ENCODE measurements at places on chromosomes 12 and 14.

DNA sequence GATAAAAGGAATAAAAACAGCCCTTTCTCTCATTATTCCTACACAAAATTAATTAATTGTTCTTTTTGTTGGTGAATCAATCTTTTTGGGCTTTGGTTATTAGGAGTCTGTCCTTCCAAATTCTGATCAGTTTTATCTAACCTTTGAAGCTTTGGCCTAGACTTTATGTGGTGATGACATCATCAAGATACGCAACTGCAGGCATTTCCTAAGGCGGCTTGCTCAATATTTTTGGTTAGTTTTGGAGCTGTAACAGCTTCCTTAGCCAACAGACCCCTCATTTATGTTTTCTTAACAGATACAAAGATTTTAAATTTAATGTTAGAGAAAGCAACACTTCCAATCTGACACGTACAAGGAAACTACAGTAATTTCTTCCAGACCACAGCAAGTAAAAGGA lies 87.8 kb upstream of the PDE3A start:
- no peak for DNase-seq

GRCh38 chr14:97010491-97011160 lies 213.4 kb downstream of the VRK1 start:
- no peak for DNase-seq

DNA sequence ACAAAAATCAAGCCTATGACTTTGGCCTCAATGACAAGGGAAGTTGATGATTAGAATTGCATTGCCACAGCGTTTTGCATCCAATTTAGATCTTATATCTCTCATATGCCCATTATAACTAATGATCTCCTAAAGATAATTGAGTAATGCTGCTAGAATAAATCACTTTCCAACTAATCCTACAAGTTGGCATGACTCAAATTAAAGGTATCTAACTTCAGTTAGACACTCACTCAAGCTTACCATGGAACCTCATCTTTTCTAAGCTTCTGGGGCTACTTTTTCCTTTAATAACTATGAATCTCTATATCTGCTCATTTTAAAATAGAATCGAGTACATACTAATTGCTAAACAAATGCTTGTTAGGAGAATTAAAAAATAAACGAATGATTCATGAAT lies 427.8 kb downstream of the BTG1 start:
- no peak for DNase-seq

DNA sequence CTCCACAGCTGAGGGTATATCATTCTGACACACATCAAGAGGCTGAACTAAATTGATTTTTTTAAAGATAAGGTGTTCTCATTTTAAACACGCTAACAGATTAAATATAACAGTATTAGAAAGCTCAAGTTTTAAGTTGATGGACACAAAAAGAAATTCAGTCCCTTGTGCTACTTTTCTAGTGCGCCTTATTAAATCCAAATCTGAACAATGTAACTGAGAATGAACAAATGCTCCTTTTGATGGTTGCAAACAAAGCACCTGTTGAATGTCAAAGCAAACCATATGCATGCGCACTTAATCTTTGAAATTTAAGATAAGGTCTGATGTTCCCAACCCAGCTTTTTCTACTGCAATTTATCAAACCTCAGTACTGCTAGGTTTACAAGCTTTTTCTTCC lies 401.9 kb downstream of the PAWR start:
- no peak for DNase-seq

- DNase-seq: no peak
Measured at GRCh38 chr12:127685491-127685890, 581.5 kb upstream of the TMEM132C start.

GRCh38 chr12:122845041-122845864 lies 10.0 kb downstream of the HIP1R start:
- DNase-seq: no peak

DNA sequence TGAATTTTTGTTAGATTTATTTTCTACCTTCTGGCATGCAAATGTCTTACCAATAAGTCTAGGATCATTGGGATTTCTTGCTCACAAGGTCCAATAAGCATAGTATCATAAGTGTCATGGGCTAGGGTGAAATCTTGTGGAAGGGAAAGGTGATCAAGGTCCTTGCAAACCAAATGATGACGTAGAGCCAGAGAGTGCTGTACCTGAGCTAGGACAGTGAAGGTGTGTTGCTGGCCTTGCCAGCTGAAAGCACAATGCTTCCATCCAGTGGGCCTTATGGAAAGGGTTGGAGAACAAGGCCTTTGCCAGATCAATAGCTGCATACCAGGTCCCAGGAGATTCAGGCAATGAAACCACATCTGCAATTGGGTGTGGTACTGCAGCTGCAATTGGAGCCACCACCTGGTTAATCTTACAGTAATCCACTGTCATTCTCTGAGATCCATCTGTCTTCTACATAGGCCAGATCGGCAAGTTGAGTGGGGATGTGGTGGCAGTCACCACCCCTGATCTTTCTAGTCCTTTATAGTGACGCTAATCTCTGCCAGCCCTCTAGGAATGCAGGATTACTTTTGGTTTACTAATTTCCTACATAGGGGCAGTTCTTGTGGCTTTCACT lies 208.9 kb upstream of the MYL2 start:
- no peak for DNase-seq

GRCh38 chr12:77204083-77204482 lies 138.7 kb upstream of the E2F7 start:
- no peak for DNase-seq

GRCh38 chr14:105041841-105042765 lies 21.2 kb upstream of the CDCA4 start:
- DNase-seq: no peak

DNA sequence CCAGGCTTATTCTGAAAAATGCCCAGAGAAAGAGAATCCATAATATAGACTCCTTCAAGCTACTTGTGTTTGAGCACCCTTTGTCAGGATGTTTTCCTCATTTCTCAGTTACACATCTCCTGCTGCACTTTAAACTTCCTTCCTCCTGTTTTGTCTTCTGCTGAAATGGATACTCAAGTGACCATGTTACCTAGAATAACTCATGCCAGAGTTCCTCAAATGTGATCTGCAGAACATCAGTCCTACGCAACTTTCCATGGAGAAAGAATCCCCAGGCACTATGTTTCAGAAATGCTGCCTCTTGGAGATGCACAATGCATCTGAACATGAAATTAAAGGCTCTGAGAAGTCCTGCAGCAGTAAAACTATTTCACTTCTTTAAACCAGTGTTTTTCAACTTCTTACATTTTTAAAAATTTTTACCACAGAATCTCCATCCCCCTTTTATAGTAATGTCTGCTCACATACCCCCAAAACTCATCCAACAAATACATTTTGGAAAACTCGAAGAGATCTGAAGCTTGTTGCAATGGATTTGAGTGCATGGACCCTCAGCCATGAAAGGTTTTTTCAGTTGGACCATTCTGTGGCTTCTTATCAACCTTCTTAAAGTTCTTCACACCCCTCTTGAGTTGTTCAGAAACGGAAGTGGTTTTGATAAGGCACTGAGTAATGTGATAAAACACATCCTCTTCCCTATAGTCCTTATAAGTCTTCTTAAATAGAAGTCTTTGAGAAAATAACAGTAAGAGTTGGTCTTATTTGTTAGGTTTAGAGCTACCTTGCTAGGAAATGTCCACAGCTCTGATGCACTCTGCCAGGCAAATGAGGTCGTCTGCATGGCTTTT lies 84.5 kb upstream of the KCNA1 start:
- peak; percentile 11 for DNase-seq

GRCh38 chr12:104551313-104551931 lies 94.7 kb downstream of the CHST11 start:
- no peak for DNase-seq

GRCh38 chr12:132514838-132515237 lies 24.9 kb downstream of the FBRSL1 start:
- DNase-seq: no peak

GRCh38 chr12:70005864-70006618 lies 181.0 kb downstream of the MYRFL start:
- no peak for DNase-seq

GRCh38 chr12:44677724-44678123 lies 198.4 kb downstream of the NELL2 start:
- DNase-seq: no peak

DNA sequence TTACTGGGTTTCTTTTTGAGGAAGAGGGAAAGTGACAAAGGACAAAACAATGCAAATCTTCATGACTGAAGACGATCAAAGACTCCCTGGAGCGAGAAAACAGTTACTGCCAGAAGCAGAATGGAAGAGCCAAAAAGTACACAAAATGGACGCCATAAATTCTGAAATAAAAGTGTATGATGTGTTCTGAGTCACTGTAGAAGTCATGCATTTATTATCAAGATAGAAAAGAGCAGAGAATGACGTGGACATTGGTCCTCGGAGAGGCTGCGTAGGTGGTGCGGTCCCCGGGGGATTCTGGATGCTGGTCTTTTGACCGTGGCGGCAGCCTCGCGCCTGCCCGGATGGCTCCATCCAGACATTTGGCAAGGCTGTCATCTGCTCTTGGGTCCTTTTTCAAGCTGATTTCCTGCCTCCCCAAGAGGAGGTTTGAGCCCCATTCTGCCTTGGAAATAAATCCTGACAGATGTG lies 52.8 kb downstream of the C14orf132 start:
- no peak for DNase-seq

DNA sequence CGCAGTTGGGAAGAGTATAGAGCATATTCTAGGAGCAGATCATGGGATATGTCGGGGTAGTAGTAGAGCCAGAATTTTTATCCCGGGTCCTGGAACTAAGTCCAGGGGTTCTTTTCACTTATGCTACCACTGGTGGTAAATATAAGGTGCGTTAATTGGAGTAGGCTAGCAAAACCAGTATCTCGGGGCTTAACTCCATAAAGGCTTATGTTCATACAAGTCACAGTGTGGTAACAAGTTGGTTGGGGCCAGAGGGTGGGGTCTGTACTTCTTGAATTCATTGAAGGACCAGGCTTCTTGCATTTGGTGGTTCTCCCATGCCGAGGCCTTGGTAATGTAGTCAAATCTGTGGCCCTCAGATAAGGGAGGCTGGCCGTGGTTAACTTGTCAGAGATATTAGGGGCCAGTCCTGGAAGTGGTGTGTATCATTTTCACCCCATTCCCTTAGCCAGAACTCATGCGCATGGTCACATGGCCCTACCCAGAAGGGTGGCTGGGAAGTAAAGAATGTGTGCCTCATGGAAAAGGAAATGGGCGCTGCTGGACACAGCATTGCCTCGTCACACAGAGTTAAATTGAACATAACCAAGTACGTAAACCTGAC lies 1.5 kb upstream of the ZNF641 start:
- DNase-seq: no peak

DNA sequence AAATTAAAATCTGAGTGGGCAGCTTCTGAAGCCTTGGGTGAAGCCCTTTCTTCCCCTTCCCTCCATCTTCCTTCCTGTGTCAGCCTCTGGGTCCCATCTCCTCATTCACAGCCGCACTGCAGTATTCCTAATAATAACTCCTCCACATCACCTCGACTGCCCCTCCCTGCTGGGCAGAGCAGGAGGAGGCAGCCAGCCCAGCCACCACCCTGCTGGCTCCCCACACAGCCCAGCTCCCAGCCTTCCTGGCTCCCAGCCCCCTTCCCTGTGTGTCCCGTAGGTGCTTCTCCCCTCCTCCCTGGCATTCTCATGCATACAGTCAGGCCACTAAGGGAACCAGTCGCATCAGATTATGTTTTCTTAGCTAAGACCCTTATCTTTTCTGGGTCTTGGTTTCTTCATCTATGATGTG lies 3.7 kb downstream of the IFFO1 start:
- no peak for DNase-seq

DNA sequence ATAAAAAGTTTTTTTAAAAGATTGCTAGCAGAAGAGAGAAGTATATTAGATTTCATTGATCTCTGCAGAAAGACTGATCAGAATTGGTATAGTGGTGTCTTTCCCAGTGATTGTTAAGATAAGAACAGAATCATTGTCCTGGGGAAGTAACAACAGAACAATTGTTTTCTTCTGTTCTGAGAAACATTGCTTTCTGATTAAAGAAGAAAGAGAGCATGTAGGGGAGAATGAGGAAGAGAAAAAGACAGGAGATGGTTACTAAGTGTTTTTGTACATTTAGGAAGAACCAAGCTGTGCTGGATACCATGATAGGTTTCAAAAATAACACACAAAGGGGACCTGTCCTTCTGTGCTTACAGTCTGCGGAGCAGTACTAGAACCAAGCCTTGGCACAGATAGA lies 5.0 kb downstream of the USP30 start:
- no peak for DNase-seq

GRCh38 chr12:67695974-67696373 lies 47.4 kb downstream of the DYRK2 start:
- DNase-seq: no peak

GRCh38 chr14:61202124-61202523 lies 79.0 kb downstream of the TMEM30B start:
- DNase-seq: no peak

DNA sequence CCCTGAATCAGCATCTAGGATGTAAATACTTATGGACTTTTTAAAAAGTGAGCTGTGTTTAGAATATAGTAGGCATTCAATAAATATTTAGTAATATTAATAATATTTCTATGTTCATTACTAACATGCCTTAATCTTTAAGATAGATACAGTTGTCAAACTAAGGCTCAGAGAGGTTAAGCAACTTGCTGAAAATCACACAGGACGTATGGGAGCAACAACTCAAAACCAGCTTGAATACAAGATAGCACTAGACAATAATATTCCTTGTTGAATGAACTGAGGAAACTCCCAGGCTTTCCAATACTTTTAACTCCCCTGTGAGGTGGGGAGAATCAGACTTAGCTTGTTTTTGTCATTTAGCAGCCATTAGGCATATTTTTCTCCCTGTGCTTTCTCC lies 45.3 kb downstream of the LLPH start:
- DNase-seq: no peak

GRCh38 chr12:44750468-44750867 lies 125.6 kb downstream of the NELL2 start:
- DNase-seq: no peak

- DNase-seq: no peak
Measured at GRCh38 chr14:100899884-100900771, 3.4 kb downstream of the RTL1 start.

- DNase-seq: no peak
Measured at GRCh38 chr12:105590571-105590970, 260.1 kb downstream of the C12orf75 start.

DNA sequence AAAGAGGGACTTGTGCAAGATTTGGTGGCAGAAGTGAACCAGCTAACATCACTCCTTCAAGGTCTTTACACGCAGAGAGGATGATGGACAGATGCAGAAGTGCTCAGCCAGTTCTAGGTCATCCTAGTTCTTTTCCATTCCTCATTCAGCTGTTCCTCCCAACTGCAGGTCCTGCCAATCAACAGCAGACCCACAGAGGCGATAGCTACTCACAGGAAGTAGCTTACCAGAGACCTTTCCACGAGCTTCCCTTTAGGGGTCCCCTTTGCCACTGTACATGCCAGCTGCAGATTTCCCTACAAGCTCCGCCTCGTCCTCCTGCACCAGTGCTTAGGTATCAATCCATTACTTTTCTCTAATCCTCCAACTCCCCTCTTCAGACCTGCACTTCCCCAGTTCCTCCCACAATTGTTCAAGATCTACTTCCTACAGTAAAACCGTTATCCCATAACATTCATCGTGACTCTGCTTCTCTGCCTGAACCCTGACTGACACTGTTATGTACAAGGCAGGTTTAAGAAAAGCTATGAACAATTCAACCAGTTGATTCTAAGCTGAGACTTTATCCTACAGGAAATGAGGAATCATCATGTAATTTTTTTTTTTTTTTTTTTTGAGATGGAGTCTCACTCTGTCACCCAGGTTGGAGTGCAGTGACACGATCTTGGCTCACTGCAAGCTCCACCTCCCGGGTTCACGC lies 22.5 kb downstream of the RECQL start:
- DNase-seq: no peak
